NCI-H460 (cell line): ENCODE measurements at places on chromosomes 1 and 21. TPM values are rescaled to one million over a fixed set of nuclear protein-coding genes. Genes with fewer than 3 reads are reported as not detected.

GRCh38 chr1:119209596-119210295 lies 69.3 kb upstream of the WARS2 start:
- no peak for DNase-seq

- no peak for DNase-seq
Measured at GRCh38 chr1:119075614-119076013, 64.8 kb downstream of the WARS2 start.

The ACOT11 gene
- 0.07 and 0.20 TPM in 2 replicates for total RNA-seq

DNA sequence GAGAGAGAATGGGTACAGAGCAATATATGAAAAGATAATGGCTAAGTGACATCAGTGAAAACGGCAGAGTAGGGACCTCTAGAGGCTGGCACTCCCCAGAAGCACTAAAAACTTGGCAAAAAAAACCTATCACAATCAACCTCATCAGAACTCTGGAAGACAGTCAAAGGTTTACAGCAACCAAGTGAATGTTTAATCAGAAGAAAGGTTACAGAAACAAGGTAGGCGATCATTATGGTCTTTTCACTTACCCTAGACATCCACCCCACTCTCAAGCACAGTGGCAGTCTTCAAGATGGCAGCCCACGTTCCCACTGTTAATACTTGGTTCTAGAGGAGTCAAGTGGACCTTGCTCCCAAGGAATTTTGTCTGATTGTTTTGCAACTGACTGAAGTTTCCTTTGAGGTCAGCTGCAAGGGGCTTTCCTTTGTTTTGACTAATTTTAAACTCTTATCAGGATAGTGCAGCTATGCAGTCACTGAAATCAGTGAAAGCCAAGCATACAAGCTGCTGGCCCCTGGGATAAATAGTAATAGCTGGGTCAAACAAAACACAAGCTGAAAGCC lies 7.2 kb downstream of the KIFAP3 start:
- no peak for DNase-seq

DNA sequence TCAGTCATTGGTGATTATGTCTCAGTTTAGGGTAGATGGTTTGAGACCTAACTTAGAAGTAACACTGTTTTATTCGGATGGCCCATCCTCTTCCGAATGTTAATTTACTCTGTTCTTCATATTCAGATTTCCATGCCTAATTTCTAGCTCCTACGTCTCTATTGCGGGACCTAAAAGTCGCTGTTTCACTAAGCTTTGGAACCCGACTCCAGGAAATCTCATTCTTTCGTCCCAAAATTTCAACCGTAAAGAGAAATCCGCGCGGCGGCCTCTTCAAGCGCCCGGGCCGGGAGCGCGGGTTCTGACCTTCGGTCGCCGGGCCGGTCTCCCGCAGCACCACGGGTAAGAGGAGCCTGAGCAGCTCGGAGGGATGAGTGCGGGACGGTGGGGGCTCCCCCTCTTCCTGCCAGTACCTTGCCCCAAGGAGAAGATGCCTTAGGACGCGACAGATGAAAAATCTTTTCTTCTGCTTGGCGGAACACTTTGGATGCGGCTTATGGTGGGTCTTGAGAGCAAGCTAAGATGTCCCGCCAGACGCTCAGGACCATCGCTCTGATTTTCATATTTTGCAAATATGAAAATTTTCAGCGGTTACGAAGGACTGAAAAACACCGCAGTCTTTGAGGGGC lies 128.7 kb downstream of the PPIAL4G start:
- DNase-seq = no peak

DNA sequence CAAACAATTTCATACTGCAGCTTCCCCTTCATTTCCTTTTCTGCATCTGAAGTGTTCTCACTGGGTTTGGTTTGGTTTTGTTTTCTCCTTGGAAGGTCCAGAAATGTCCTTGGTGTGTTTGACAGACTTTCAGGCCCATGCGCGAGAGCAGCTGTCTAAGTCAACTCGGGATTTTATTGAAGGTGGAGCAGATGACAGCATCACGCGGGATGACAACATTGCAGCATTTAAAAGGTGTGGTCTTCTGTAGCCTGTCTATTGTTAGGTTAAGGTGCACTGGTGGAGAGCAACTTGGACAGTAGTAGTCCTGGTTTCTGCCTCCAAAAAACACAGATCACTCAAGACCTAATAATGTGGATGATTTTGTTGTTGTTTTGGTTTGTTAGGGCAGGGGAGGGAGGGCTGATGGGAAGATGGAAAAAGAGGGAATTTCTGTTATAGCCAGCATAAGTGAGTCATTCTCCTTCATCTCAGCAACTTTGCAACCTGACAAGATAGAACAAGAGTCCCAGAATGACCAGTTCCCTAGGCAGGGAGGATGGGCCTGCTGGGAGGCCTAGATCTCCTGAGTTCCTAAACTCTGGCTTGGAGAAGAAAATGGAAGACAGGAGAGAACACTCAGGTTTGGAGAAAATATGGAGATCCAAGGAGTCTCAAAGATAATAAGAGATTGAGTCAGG lies 12.5 kb downstream of the HAO2 start:
- no peak for DNase-seq

DNA sequence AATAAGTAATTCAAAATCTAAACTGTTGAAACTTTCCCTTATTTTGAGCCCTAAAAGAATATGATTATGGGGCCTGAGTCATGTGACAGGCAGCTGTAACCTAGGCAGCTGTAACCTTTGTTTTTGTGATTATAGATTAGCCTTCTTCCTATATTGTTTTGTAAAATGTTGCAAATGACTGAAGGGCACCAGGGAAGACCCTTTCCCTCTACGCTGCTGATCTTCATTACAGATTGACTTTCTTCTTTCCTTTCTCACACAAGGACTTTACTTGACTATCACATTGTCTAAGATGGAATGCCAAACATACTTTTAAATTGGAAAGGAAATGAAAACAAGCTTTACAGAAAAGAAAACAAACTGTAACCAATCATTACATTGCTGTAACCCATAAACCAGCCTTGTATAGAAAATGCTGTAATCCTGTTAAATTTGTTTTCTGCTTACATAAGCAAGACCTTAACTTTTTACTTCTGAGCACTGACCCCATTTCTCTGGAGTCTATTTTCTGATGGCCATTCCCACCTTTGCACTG lies 242.2 kb downstream of the RGS7 start:
- DNase-seq = no peak

The LCE1A gene
- total RNA-seq = not detected in 2 replicates

DNA sequence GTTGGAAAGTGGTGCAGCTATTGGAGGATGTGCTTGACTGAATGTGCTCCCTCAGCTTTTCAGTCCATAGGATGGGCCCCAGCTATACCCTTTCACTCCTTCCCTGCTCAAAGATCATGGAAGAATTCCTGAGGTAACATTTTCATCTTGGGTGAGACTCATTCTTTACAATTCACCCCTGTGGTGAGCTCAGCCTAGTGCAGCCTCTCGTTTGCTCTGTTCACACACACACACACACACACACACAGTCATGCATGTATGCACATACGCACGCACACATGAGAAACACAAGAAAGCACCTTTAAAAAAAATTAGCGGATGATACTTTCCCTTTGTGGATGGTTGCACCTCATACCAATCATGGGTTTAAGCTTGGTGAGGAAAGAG lies 25.8 kb downstream of the CCN1 start:
- no peak for DNase-seq

DNA sequence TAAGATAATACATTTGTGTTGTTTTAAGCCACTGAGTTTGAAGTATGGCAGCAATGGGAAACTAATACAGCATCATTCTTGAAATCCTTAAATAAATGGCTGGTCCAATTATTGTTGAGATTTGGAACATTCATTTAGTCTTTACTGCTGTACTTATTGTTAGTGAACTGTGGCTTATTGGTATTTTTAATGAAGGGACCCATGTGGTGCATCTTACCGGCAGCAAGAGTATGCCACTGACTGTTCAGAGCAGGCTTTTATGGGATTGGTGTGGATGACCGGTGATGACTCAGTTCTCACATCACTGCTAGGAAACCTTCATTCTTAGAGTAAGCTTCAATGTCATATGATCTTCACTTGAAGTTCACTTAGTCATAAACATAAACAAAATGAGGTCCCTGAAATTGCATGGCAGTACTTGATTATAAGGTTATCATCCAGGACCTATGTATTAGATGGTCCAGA lies 31.5 kb downstream of the PRKAA2 start:
- DNase-seq = peak; percentile 82

- DNase-seq = no peak
Measured at GRCh38 chr1:1357871-1358432, 403 bp downstream of the MXRA8 start.

The RYR2 gene
- total RNA-seq = 3.6 and 4.7 TPM in 2 replicates

The NBPF1 gene
- 8.7 and 12.9 TPM in 2 replicates for total RNA-seq

The CYP4X1 gene
- 0.25 and 0.63 TPM in 2 replicates for total RNA-seq

- DNase-seq = no peak
Measured at GRCh38 chr1:111468717-111469100, 5.1 kb upstream of the C1orf162 start.

The GLUL gene
- 91.0 and 106 TPM in 2 replicates for total RNA-seq

DNA sequence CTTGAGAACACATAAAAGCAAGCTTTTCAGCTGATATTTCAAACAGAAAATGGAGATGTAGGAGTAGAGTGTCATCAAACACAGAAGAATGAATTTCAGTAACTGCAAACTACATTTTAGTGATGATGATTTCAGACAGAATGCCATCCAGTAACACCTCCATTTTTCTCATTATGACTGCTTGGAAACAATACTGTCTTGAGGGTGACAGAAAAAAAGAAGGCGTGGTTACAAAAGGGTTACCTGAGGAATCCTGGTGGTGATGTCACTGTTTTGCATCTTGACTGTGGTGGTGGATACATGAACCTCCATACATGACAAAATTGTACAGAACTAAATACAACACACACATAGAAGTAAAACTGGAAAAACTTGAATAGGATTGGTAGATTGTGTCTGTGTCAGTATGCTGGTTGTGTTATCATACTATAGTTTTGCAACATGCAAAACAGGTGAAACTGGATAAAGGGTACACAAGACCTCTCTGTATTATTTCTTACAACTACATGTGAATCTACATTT lies 375.9 kb downstream of the PTBP2 start:
- no peak for DNase-seq

- no peak for DNase-seq
Measured at GRCh38 chr1:184941735-184942134, 32.6 kb downstream of the NIBAN1 start.

The BGLAP gene
- total RNA-seq = 0.50 TPM in 1 of 2 replicates, not detected in the other

The MYOG gene
- not detected in 2 replicates for total RNA-seq

DNA sequence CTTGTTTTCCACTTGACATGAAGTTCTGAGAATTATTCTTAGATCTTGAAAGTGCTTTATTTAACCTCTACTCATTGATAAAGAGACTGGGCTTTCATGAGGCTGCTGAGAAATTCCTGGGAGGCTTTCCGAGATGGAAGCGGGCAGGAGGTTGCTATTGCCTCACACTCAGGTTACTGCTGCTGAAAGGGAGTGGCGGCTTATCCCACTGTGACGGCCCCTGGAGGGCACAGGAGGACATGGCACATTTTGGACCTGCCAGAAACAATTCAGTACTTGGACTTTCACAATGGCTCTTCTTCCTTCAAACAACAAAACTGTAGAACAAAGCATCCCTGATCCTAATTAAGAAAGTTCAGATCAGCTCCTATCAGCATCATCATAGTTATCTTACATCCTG lies 16.2 kb upstream of the MARK1 start:
- no peak for DNase-seq

DNA sequence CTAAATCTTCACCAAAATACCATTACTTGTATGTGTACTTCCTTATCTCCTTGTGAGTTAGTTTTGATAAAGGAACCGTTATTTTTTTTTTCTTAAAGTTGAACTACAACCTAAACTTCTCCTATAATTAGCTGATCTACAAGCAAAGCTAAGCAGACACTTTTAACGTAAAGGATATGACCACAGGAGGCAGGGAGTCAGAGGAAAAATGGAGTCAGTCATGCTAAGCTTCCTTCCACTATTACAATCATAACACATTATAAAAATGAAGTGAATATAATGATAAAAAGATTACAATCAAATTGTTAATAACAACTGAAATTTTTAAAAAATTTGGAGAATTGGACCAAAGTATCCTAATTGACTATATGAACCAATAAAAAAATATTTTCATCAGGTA lies 892.6 kb downstream of the KCNT2 start:
- DNase-seq = no peak

- DNase-seq = peak; percentile 81
Measured at GRCh38 chr1:31789259-31790065, 25.3 kb upstream of the ADGRB2 start.

DNA sequence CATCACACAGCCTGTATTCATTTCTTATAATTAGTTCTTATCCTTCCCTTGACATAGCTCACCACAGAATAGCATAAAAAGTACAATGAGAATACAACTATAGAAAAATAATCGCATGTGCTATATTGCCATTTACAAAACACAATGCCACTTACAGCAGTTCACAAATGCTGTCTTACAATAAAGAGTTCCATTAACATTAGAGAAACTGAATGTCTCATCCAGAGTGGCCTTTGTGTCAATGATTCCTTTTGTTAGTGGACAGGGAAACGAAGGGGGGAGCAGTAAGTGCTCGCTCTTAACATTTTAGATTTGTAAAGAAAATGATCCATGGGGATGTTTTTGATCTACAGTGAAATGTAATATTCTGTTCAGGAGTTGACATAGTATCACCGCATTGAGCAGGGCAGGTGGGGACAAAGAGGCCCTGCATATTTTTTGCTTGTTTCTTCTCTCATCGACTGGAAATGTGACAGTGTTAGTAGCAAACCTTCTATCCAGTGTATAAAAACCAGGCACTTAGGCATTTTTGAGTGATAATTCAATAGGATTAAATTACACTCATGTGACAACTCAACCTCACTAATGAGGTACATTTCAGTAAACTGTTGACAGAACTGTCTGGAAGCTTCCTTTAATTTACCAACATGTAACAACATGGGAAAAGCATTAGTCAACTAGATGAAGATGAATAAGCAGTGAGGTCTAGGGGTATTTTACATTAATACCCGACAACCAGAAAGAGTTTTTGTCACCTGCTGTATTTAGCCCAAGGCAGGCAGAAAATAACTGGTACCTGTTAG lies 35.6 kb upstream of the RRP15 start:
- DNase-seq = no peak

DNA sequence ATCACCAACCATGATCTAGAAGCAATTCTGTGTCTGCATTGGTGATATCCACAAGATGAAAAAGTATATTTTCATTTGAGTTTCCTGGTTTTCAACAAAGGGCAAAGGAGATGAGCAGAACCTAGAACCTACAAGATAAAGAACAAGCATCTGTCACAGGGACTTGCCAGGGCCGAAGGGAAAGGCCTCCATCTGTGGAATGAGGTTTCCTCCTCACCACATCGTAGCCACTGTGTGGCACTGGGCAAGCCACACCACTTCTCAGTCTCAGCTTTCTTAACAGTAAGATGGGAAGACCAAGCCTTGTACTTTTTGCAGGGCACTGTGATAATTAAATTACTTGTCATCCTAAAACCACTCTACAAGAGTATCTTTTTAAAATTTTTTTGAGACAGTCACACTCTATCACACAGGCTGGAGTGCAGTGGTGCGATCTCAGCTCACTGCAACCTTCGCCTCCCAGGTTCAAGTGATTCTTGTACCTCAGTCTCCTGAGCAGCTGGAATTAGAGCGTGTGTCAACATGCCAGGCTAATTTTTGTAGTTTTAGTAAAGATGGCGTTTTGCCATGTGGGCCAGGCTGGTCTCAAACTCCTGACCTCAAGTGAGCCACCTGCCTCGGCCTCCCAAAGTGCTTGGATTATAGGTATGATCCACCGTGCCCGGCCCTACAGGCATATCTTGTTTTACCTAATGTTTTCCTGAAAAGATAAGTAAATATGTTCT lies 45.8 kb downstream of the ARHGEF11 start:
- DNase-seq = no peak

The CCDC17 gene
- 1.0 and 1.2 TPM in 2 replicates for total RNA-seq
